ENCODE measurements at places on chromosomes 11 and 22.

- DNase-seq: no peak
Measured at GRCh38 chr11:15875393-15875792, 481.0 kb downstream of the SOX6 start.

DNA sequence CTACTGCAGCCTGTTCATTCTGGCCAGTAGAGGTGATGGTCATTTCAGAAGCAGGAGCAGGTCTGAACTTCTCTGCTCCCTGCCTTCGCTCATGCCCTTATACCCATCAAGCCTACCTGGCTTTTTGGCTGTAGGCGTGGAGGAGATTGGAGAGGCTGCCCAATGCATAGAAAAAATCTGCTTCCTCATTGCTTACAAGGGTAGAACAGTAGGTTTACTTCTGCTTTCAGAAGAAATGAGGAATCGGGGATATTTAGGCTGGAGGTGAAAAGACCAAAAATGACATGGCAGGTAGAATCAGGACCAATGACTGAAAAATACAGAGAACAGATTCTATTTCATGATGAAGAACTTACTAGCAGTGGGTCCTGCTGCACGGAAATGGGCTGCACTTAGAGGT, 72.9 kb upstream of the YWHAH start:
- DNase-seq: no peak

DNA sequence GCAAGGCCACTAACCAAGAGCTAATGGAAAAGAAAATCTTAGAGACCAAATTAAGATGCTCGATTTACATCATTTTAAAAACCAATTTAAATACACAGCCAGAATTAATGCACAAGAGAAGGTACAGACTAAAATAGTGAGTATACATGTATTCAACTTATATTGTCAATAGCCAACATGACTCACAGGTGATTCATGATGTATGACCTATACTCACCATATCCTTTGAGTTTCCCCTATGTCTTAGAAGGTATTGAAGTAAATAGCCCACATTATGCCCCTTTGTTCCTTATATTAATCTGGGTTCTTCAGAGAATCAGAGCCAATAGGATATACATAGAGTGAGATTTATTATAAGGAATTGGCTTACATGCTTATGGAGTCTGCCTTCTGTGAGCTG, 97.5 kb upstream of the ANO3 start:
- DNase-seq: no peak

GRCh38 chr22:50360578-50360977, 17.5 kb downstream of the PPP6R2 start:
- DNase-seq: no peak

GRCh38 chr11:118914987-118915386, 10.7 kb downstream of the BCL9L start:
- no peak for DNase-seq

DNA sequence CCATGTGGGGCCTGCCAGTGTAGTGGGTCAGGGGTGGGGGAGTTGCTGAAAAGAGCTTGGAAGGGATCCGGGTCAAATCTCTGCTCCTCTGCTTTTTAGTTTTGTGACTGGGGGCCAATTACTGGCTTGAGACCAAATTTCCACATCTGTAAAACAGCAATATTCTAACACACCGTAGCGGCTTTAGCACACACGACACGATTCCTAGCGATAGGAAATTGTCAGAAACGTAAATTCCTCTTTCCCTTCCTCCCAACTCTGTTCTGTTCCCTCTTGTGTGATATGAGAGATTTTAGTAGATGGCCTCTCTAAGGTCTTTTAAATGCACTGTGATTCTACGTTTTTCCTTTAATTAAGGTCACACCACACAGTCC, 71.9 kb downstream of the MICAL2 start:
- no peak for DNase-seq

DNA sequence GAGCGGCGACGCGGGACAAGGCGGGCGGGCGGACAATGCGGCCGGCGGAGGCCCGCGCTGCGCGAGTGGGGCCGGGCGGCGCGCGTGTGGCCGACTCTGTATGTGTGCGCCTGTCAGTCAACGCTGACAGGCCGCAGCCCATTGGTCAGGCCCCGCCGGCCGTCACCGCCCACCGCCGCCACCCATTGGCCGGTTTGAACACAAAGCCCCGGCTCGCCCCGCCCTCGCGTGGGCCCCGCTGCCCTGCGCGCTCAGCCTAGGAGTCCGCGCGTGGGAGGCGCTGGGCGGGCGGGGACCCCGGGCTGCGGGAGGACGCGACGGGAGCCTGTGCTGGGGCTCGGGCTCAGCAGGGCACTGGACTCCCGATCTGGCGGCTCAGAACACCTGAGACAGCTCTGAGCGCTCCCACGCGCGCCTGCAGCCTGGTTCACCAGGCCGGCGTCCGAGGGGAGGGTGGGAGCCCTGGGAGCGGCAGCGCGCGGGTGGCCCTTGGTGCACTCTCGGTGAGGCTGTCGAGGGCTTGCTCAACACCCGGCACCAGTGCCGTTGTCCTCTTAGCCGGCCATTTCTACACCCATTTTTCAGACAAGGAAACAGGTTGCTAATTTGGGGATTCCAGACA, at the start of gene SUN2:
SUN2 (minus strand) TSS at position 88 of the 622 bp plus-strand sequence. CDS start 3,370 bp downstream, outside the sequence.
- peak; percentile 84 for DNase-seq

DNA sequence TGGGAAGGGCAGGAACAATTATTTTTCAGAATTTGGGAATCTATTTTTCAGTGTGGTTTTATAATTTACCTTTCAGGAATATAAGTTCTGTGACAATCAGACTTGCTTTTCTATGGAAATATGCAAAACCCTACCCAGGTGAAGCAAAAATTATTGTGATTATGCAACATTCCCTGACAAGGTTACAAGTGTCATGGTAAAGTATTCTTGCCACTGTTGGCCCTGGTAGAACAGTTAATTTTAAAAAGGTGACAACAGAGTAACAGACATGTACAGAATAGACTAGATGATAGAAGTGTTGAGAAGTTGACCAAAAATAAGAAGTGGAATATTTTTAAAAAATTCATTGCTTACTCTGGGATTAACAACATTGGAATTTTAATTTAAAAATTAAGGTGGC, 29.2 kb downstream of the TRAF6 start:
- DNase-seq: no peak

- no peak for DNase-seq
Measured at GRCh38 chr11:70343636-70344035, 54.7 kb upstream of the CTTN start.

DNA sequence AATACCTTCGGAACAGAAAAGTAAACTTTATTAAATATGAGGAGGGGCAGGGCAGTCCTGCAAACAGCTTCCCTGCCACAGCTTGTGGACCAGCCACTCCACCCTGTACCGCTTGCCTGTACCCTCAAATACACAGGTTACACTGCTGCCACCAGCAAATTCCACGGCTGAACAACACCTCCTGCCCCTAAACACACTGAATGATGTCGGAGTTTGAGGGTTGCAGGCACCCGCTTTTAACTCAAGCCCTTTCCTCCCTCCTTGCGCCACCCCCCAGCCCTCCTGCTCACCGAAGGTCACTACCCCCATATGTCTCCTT, 4.0 kb downstream of the VSIG2 start:
- no peak for DNase-seq

DNA sequence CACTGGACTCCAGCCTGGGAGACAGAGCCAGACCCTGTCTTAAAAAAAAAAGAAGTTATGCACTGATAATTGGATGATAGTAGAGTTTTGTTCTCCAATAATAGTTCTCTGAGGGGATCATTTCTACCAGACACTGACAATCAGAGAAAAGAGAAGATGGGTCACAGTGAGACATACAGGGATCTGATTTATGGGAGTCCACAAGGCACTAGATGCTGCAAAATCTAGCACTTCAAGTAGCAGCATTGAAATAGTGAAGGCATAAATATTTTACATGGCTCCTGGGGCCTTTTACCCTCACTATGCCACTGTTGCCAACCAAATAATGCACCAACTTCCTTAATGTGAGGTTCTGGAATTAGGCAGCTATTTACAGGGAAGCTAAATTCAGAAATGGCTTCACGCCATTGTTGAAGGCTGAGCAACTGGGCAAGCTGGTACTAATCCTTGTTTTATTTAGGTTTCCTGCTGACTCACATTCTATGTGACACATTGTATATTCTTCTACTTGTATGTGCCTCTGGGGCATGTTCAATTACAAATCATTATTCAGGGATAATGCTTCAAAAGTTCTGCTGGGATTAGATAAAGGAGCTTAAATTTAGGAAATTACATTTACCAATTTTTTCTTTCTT, 38.2 kb upstream of the ABTB2 start:
- peak; percentile 34 for DNase-seq

DNA sequence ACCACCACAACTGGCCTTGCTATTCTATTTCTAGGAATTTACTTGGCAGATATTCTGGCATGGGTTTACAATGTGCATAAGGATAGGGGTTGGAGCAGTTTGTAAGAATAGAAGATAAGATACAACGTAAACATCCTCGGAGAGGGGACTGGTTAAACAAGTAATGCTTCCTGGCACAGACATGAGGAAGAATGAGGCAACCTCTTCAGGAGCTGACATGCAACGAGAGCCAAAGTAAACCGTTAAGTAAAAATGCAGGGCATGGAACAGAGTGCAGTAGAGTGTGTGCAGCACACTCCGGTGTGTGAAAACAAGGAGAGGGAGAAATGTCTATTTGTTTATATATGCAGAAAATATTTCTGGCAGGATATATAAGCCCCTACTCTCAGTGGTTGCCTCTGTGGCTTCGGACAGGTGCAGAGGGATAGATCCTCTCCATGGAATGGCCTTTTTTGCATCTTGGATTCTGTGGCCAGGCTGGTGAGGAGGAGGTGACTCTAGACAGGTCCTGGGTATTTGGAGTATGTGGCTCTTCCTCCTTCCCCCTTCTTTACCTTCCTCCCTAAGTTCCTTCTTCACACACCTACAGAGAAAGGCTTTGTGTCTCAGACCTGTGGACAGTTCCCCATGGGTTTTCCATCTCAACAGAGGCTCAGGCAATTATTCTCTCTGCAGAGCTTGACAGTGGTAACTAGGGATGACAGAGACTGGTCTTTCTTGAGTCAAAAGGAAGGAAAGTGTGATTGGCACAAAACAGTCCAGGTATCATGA, 2.5 kb downstream of the RAB36 start:
- no peak for DNase-seq

DNA sequence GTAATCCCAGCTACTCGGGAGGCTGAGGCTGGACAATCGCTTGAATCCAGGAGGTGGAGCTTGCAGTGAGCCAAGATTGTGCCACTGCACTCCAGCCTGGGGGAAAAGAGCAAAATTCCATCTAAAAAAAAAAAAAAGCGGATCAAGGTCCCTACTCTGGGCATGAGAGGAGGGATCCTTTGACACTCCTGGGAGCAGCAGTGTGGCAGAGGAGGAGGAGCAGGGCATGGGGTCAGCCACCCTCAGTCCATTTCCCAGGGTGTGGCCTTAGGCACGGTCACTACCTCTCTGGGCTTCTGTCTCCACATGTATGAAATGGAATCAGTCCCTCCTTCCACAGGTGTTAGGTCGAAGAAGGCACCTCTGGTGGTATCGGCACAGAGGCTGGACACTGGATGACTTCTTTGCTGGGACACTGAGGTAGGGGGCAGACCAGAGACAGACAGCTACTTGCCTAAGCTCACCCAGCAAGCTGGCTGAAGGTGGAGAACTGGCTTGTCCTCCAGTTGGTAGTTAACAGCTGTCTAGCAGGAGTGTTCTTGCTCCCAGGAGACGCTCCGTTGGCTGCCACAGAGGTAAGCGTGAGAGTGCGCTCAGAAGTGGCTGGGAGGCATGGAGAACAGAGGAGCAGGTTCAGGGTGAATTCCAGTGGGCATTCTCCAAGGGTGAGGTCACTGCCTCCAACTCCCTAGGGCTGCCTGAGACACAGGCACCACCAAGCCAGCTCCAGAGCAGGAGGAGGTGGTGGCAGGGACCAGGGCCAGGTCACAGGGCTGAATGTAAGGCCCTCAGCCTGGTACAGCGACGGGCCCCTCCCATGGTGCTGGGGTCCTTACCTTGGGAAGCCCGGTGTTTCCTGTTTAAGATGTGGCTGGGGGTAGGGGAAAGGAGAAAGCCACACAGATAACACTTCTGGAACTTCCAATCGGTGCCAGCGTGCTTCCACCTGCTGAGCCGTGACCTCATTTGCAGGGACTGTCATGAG, 19.5 kb downstream of the TXN2 start:
- DNase-seq: no peak

DNA sequence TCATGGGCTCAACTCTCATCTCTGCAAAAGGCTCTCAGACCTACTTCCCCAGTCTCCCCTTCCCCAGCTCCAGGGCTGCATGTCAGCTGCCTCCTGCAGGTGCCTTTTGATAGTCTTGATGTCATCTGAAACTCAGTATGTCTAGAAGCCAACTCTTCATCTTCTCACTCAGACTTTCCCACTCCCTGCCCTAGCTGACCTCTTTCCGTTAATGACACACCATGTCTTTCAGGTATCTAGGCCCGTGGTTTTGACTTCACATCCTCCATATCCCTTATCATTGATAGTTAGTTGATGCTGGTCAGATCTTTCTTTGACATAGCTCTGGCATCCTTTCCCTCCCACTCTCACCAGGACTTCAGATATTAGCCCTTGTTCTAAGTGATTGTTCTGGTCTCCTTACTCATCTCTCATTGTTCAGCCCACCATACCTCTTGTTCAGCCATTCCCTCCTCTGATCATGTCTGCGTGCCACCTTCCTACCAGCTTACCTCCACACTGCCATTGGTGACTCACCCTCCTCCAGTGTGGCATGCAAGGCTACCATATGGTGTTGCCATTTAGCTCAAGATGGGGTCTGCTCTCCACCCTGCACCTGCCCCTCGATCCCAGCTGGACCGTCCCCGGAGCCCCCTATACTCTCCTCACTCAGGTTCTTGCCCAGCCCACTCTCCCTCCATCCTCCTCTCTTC, 18.4 kb downstream of the TTC12 start:
- no peak for DNase-seq
